HT-29 (cell line): ENCODE measurements at places on chromosomes 2 and 18. TPM values are rescaled to one million over a fixed set of nuclear protein-coding genes. Genes with fewer than 3 reads are reported as not detected.

Gene RBBP8
- total RNA-seq: 16.4 and 17.2 TPM in 2 replicates

GRCh38 chr2:142052220-142052863 is 78.5 kb downstream of the LRP1B start:
- DNase-seq: no peak

DNA sequence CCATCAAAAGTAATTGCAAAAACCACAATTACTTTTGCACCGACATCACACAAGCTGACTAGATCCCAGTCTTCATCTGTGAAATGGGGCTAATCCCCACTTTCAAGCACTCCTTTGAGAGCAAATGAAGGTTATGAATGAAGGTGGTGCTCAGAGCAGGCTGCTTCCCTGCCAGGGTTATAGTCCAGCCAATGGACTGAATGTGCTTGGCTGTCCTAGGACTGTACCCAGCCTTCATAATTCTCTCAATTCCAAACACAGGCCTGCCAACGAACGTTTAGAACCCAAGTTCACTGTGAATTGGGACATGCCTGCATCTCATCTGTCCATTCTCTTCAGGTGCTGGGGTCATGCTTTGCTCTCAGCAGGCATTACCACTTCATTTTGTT is 27.8 kb upstream of the ICOS start:
- DNase-seq: no peak

GRCh38 chr2:46082531-46083485 is 214.4 kb upstream of the EPAS1 start:
- no peak for DNase-seq

Gene IFT172
- 21.1 and 24.0 TPM in 2 replicates for total RNA-seq

Gene LOXHD1
- not detected in 2 replicates for total RNA-seq

- no peak for DNase-seq
These were observed 3.0 kb upstream of the NMUR1 start for GRCh38 chr2:231533086-231533776.

Gene SH3RF3
- total RNA-seq: 0.05 and 0.16 TPM in 2 replicates

GRCh38 chr2:191366199-191366598 is 121.0 kb downstream of the MYO1B start:
- DNase-seq: no peak

Gene SERPINB12
- total RNA-seq: not detected in 2 replicates

Gene SERPINB13
- not detected in 2 replicates for total RNA-seq

- DNase-seq: no peak
These were observed 43.9 kb downstream of the CLIP4 start for GRCh38 chr2:29159125-29159524.

GRCh38 chr2:73281244-73281643 is 3.0 kb downstream of the FBXO41 start:
- DNase-seq: no peak

DNA sequence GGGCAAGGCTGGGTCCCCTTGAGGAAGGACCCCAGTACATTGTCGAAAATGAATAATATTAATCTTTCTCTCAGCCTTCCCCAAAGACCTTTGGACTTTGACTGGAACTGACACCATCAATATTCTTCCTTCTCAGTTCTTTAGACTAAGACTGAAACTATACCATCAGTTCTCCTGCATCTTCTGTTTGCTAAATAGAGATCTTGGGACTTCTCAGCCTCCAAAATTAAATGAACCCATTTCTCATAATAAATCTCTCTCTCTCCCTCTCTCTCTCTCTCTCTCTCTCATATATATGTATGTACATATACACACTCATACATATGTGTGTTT is 39.7 kb upstream of the VRK2 start:
- no peak for DNase-seq

GRCh38 chr2:239947729-239948045 is 77.5 kb downstream of the NDUFA10 start:
- no peak for DNase-seq

GRCh38 chr2:46574457-46575355 is 95.3 kb downstream of the TMEM247 start:
- DNase-seq: no peak

DNA sequence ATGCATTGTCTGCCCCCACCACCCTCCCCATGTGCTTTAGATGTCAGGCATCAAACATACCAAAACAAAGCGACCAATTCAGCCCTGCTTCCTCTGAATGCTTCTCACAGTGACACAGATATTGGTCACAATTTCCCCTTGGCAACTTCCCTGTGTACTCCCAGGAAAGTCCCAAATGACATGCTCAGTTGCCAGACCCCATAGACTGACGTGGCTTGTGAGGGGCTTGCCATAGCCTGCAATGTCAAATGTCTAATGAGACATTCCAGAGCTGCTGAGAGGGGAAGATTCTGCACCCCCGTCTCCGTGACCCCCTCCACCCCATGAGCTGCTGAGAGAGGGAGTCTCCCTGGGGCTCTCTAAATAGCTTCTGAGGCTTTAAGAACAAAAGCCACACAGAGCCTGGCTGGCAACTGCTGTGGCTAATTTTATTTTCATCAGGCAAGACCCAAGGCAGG is 47.3 kb downstream of the RFTN2 start:
- no peak for DNase-seq

- no peak for DNase-seq
These were observed 930.3 kb downstream of the SUCLG1 start for GRCh38 chr2:83528767-83529166.

Gene TAF4B
- 7.8 and 9.4 TPM in 2 replicates for total RNA-seq

GRCh38 chr2:145957929-145958328 is 1438.0 kb upstream of the ZEB2 start:
- DNase-seq: no peak

Gene CHRND
- total RNA-seq: not detected in 2 replicates

GRCh38 chr2:234852941-234853340 is 98.9 kb upstream of the SH3BP4 start:
- no peak for DNase-seq

DNA sequence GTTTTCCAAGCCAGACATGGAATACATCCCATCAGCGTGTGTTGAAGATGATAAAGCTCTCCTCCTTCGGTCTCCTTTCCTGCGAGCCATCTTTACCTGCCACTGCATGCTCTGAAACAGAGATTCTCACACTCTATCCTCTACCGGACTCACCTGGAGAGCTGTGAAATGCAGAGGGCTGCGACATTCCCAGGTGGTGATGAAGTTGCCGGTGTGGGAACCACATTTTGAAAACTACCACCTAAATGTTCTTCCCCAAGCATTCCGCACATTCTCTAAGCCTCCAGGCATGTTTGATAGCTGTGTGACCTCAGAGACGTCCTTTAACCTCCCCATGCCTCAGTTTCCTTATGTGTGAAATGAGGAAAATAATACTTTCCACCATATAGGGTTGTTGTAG is 226.2 kb upstream of the RAB6C start:
- no peak for DNase-seq

DNA sequence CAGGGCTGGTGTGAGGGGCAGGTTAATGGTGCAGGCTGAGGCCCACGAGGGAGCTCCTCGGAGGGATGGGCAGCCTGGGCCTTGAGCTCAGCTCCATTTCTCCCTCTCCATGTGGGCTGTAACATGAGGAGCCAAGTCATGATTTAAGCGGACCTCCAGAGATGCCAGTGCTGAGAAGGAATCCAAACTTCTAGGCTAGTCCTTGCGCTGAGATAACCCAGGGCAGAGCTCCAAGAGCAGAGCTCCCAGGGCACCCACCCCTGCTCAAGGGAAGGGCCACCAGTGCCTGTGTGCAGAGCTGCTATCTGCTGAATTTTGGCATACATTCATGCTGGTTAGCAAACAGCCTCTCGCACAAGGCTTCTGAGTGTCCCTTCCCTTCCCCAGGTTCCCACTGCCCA is 95.1 kb downstream of the MRO start:
- DNase-seq: no peak

DNA sequence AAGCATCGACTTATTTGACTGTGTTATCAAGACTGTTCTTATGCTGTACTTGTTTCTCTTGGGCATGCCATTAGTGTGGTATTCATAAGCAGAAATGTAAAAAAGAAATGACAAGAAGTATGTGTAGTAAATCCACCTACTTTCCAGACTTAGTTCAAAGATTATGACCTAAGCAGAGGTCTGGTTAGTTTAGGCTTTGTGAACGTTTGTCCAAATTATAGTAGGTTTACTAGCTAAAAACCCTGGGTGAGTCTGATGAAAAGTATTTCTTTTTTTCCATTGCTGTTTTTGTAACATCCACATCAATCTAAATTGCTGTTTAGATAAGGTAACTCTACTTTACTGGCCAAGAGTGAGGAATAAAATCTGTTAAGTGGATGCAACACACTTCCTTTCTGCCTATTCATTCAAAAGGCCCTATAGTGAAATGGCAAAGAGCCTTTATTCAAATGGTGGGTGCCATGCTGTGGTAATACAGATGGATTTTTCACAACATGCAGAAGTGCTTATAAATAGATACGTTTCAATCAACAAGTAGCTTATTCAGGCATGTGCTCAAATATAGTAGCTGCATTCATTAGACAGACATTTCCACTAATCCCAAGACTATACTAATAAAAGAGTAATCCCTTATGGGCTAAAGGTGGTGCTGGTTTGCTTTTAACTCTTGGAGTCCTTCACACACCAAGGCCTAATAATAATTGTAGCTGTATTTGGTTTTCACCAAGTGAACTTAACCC is 122.5 kb upstream of the LTBP1 start:
- DNase-seq: no peak

DNA sequence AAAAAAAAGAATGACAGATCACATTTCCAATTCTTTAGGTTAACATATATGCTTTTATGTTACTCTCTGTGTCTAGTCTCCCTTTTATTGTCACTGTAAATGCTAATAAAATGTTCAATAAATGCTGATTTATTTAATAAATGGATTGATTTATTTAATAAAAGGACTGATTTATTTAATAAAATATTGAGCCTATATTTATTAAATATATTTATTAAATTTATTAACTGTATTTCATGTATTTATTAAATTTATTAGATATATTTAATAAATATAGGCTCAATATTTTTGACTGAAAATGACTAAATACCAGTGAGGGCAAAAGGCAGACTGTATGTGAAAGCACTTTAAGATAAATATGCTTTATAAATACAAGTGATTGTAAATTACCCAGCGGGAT is 142.6 kb downstream of the SH3BP4 start:
- DNase-seq: no peak

Gene RAX
- not detected in 2 replicates for total RNA-seq

GRCh38 chr18:27497246-27497645 is 312.1 kb upstream of the CHST9 start:
- no peak for DNase-seq

DNA sequence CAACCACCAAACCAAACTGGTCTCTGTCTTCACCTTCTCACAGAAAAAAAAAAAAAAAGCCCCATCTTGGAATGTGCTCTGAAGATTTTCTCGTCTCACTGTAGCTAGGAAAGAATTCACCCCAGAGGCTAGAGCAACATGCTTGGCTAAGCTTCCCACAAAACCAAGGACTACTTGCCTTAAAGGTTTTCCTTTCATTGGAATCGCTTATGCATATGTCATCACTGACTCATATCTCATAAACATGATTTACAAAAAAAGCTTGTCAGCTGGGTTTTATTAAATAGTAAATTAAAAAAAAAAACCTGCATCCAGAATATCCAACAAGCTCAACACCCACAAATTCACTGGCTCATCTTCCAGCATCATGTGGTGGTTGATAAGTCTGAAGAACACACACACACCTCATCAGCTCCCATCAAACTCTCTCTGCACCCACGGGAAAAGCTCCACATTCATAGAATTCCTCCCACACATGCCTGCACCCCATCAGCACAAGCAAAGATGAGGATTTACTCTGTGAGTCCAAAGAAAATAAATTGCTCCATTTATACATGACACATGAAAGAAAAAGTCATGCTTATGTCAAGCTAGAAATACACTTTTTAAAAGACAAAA is 182.0 kb upstream of the TRIB2 start:
- DNase-seq: no peak

DNA sequence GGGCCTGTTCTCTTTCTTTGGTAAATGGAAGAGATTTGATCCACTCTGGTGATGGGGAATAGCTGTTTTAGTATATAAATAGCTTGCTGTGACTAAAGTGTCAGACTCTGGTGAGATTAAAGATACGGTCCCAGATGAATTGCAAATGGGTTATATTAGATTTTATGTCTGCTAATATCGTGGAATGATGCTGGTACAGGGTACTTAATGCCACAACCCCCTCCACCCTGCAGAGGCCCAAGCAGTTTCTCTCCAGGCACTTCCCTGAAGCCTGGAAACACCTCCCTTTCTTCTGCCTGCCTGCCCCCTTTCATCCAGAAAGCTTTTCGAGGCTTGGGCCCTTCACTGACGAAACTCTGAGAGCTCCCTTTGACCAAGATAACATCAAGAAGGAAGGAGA is 21.4 kb upstream of the RFX8 start:
- DNase-seq: no peak

DNA sequence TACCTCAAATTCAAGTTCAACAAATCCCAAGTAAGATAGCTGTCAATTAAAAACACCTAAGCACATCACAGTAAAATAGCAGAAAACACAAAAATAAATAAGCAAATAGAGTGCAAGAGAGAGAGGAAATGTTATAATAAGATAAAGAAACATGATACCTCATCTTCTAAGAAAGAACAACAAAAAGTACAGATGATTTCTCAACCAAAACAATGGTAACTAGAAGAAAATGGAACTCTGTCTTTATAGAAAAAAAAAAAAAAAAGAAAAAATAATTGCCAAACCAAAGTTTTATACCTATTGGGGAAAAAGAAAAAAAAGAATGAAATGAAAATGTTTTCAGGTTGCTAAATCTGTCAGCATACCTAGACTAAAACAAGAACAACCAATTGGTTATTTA is 1253.5 kb upstream of the CDH2 start:
- no peak for DNase-seq

Gene GCG
- not detected in 2 replicates for total RNA-seq

DNA sequence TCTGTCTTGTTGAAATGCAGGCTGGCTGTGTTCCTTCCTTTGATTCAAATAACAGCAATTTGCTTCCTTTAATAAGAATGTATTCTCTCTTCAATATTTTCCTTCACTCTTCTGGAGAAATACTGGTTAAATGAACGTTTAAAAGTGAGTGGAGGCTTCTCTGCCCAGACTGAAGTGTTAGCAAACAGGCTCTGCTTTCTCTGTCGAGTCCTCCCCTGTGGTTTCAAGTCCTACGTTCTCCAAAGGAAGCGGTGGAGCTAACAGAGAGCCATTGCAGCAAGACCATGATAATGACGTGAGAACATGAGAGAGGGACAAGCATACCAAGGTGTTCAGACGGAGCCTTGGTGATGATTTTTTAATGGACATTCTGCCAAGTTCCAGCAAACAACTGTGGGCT is 26.2 kb upstream of the PID1 start:
- DNase-seq: no peak

- DNase-seq: no peak
These were observed 146.4 kb upstream of the COPS8 start for GRCh38 chr2:236939271-236939670.

Gene CD8A
- not detected in 2 replicates for total RNA-seq

DNA sequence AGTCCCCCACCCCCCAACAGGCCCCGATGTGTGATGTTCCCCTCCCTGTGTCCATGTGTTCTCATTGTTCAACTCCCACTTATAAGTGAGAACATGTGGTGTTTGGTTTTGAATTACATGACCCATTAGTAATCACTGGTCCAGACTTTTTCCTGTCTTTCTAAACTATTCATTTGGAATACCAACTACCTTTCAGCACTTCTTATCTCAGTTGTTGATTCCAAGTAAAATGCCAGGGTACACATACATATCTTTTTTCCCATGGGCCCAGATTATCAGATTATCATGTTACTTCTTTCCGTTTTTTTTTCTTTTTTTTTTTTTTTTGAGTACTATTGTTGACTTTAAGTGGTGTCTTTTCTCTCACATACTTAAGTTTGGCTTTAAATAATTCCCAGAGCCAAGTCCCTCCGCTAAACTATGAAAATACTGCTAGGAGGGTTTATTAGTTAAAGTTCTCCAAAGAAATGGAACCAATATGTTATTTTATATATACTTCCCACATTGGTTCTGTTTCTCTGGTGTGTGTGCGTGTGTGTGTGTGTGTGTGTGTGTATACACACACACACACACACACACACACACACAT is 389.3 kb downstream of the IRS1 start:
- no peak for DNase-seq
